Caco-2 (cell line): ENCODE measurements at places on chromosomes 12 and 14. TPM values are rescaled to one million over a fixed set of nuclear protein-coding genes. Genes with fewer than 3 reads are reported as not detected.

GRCh38 chr14:104979758-104980610 lies 1.8 kb upstream of the AHNAK2 start:
- no peak for DNase-seq

Gene RFX4
- not detected in 2 replicates for total RNA-seq

Gene ADIPOR2
- 119 and 125 TPM in 2 replicates for total RNA-seq

DNA sequence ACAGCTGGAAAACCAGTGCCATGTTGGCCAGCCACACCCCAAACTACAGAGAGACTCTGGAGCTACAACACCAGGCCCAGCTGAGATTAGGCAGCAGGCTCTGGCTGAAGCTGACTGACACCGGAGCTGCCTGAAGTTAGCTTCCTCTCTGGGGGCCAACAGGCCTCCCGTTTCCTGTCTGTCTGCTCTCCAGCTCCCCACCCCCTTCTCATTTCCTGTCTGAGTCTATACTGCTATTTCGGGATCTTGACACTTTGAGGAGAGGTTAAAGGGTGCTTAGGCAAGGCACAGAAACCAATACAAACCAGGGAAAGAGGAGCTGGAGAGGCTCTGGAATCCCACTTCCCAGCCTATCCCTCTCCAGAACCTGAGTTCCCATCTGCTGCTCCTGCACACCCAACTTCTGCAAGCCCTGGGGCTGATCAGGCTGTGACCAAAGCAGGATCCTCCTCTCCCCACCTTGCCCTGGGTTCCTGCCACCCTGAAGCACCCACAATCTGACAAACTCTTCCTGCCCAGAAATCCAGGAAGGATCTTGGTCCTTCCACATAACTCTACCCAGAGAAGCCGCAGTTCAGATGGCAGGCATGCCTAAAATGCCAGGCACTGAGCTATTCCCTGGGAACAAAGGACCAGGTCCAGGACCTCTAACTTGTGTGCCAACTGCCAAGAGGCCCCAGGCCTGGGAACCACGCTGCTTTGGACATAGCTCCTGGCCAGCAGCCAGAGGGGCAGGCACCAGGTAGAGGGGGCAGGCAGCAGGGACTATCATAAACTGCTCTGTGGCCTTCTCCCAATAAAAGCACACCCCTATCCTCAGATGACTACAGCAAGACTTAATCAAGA lies 39.9 kb downstream of the PRPF40B start:
- no peak for DNase-seq

- DNase-seq: no peak
Observed at GRCh38 chr14:44979740-44980356, 17.9 kb downstream of the TOGARAM1 start.

Gene MVK
- total RNA-seq: 28.4 and 28.9 TPM in 2 replicates

GRCh38 chr14:30264161-30264560 lies 294.8 kb upstream of the G2E3 start:
- DNase-seq: no peak

DNA sequence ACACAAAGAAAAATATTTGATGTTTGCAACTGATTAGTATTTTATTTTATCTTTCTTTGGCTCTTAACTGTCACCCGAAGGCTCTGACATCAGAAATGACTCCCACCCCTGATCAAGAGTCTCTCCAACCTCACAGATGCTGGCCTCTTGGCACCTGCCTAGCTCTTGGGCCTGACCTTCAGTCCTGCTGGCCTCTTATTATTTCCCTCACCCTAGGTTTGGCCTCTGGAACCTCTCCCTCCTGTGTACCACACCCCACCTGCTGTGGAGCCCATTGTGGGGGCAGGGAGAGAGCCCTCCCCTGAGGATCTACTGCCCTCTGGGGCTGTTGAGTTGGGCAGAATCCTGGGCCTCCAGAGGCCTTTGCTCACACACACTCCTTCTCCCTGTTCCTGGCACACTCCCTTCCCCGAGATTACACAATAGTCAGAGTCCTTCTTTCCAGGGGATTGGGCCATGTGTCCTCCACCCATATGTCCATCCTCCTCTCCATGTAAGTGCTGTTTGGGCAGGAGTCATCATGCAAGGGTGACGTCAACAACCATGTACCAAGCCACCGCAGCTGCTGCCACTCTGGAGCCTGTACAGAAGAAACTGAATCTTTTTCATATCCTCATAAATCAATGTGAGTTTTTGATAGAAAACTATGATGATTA lies 124.3 kb downstream of the RASSF9 start:
- DNase-seq: no peak

Gene OR4E2
- not detected in 2 replicates for total RNA-seq

Gene ZNF385A
- total RNA-seq: 8.4 and 9.4 TPM in 2 replicates

- peak; percentile 6 for DNase-seq
Observed at GRCh38 chr12:103839609-103840461, 1.2 kb downstream of the NT5DC3 start.

- DNase-seq: no peak
Observed at GRCh38 chr14:53062856-53063255, 90.3 kb downstream of the DDHD1 start.

DNA sequence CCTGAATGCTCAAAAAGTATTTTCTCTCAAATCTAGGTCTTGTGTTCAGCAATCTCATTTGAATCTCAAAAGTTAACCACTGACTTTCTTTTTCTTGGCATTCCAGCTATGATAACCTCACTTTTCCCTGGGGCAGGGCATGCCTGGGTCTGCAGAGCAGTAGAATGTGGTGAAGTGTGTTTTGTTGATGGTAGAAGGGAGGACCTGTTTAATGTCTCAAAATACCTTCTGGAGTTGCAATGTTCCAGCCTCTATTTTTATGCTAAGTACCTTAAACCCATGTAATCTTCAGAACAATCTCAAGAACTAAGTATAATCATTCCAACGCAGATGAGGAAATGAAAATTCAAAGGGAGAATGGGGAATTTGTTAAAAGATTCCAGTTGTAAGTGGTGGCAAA lies 82.1 kb upstream of the FUT8 start:
- DNase-seq: no peak

- DNase-seq: no peak
Observed at GRCh38 chr12:23540572-23540971, 408.9 kb downstream of the SOX5 start.

DNA sequence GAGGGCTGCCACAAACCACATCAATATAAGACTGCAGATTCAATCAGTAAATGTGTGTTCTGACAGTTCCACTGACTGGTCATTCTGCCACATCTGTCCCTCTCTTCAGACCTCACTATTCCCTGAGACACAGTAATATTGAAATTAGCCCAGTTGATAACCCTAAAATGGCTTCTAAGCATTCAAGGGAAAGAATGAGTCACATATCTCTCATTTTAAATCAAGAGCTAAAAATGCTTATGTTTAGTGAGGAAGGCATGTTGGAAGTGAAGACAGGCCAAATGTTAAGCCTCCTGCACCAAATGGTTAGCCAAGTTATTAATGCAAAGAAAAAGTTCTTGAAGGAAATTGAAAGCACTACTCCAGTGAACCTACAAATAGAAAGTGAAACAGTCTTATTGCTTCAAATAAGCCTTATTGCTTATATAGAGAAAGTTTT lies 24.5 kb upstream of the KIF21A start:
- no peak for DNase-seq

GRCh38 chr12:98514982-98515286 lies 456 bp upstream of the TMPO start:
- no peak for DNase-seq

GRCh38 chr14:21990116-21990515 lies 316.5 kb upstream of the OR4E1 start:
- DNase-seq: no peak

Gene TAS2R50
- 2.0 and 2.2 TPM in 2 replicates for total RNA-seq

DNA sequence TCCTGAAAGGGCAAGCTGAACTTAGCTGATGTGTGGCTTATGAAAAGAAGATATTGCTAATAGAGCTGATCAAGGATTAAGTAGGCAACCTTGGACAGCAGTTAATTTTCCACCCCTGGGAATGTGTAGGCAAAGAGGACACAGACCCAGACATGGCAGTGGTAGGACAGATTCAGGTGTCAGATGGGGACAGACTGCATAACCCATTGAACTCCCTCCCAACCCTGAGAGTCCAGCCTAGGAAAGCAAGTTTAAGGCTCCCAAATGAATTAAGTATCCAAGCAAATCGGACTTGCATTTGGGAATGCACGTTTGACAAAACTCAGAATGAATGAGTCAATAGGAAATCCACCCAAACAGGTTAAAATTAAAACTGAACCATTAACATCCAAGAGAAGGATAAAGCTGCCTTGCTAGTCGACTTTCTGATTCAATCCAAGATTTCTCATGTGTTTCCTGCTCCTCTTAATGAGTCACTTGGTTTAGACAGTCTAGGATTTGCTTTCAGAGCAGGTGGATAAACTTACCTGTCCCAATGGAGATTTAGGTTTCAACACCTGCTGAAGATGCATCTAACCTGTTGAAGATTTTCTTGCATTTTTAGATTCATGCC lies 385.4 kb downstream of the CCDC91 start:
- DNase-seq: no peak

Gene PLEK2
- 35.2 and 36.5 TPM in 2 replicates for total RNA-seq

Gene GDF3
- 0.41 TPM in 1 of 2 replicates, not detected in the other for total RNA-seq

Gene SARNP
- total RNA-seq: 70.9 and 77.6 TPM in 2 replicates

- no peak for DNase-seq
Observed at GRCh38 chr12:96396914-96397313, 3.3 kb downstream of the CDK17 start.

DNA sequence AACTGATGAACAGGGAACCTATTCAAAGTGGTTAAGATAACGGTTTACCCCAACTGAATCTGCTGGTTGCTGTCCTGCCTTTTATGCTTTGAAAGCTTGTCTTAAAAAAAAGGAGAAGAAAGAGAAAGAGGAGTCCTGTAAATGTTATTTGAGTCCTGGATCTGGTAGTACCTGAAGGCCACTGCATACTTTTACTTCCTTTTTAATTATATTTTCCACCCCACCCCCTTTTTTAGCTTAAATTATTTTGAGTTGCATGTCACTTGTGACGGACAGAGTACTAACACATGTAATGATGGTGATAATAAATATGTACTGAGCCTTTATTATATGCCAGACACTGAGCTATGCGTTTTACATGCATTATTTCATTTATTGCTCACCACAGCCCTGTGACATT lies 2.5 kb upstream of the AMIGO2 start:
- DNase-seq: no peak

- DNase-seq: no peak
Observed at GRCh38 chr12:96136161-96136560, 58.0 kb upstream of the ELK3 start.

- DNase-seq: no peak
Observed at GRCh38 chr12:55814257-55814656, 3.3 kb downstream of the SARNP start.

Gene CD4
- total RNA-seq: not detected in 2 replicates

DNA sequence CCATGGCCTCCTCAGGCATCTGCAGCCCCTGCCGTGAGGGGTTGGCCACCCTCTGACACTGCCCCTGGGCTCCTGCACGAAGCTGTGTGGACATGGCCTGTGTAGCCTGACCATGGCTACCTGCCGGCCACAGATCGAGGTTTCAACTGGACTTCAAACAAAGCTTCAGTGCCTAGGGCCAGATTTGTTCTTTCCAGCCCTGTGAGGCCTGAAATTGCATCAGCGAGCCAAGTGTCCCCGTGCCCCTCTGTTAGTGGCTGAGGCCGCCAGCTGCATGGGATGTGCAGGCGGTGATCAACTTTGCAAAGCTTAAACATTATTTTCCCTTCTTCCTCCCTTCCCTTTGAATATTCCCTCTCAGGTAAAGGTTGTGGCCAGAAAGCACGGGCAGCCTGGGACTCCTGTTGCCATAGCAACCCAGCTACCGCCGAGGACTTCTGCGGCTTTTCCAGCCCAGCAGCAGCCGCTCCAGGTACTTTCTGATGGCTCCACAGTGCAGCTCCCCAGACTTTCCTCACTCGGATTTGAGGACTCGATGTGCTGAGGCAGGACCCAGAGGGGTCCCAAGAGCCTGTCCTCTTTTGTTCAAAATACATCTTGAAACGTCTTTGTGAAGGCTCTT lies 35.8 kb downstream of the DDX51 start:
- DNase-seq: no peak

Gene RAB2B
- 18.8 and 20.9 TPM in 2 replicates for total RNA-seq

Gene ETV6
- total RNA-seq: 15.6 and 18.2 TPM in 2 replicates

- DNase-seq: no peak
Observed at GRCh38 chr12:116067892-116068291, 209.6 kb downstream of the MED13L start.

- no peak for DNase-seq
Observed at GRCh38 chr12:99253068-99253467, 394.5 kb upstream of the GARIN6 start.

DNA sequence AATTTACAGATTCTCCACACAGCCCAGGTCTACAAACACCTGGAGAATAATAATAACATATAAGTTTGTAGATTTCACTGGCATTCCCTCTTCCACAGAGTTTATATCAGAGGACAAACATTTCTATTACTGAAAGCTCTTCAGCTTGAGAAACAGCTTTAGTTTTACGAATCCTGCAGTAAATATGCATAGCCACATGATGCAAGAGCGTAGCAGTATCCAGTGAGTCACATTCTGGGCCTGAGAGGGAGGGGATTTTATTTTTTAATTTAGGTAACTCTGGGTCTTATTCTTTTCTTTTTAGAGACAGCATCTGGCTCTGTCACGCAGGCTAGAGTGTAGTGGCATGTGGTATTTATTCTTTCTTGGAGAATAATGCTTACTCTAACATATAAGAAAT lies 1002.8 kb downstream of the TRHDE start:
- DNase-seq: no peak

Gene BCL11B
- 0.05 TPM in 1 of 2 replicates, not detected in the other for total RNA-seq

Gene NFATC4
- total RNA-seq: 0.84 and 0.88 TPM in 2 replicates

- no peak for DNase-seq
Observed at GRCh38 chr12:79873201-79873600, 61.7 kb downstream of the PPP1R12A start.

Gene IKZF4
- total RNA-seq: 15.6 and 15.7 TPM in 2 replicates

Gene ADAMTS20
- total RNA-seq: 0.07 TPM in 1 of 2 replicates, not detected in the other

DNA sequence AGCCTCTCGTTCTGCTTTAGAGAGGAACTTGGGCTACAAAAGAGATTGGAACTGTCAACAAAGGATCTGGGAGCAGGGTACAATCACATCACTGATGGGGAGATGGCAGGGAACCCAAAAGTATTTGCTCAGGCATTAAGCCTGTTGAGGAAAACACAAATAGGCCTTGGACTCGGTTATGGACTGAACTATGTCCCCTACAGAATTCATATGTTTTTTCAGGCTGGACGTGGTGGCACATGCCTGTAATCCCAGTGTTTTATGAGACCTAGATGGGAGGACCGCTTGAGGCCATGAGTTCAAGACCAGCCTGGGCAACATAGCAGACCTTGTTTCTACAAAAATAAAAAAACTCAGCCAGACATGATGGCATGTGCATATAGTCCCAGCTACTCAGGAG lies 13.9 kb downstream of the DDX23 start:
- DNase-seq: no peak

GRCh38 chr14:94282991-94283723 lies 9.9 kb downstream of the SERPINA10 start:
- no peak for DNase-seq

DNA sequence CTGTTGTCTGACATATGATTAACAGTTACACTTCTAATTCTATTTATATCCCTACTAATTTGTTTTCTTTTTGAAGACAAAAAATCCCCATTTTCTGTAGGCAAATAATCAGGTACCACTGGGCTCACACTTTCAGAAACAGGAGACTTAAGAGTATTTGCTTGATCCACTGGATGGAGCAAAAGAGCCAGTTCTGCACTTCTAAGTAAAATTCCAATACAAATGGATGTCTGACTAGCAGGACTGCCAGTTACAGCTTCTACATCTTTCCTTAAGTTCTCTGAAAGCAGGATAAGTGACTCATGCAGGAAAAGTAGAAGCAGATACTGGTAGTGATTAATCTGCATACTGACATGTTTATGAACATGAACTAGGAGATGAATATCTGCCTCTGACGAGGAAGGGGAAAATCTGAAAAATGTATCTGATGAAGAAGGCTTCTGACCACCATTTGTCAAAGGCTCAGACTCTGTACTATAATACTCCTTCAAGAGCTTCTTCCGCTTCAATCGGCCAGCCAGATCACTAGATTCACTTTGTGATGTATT lies 73.8 kb upstream of the ANKS1B start:
- DNase-seq: no peak

Gene CACNA2D4
- 2.0 and 2.2 TPM in 2 replicates for total RNA-seq
